ENCODE measurements at places on chromosomes 4 and X. TPM values are rescaled to one million over a fixed set of nuclear protein-coding genes. Genes with fewer than 3 reads are reported as not detected.
A peak's percentile ranks its signal among the peaks of the same experiment; 100 is the strongest.

DNA sequence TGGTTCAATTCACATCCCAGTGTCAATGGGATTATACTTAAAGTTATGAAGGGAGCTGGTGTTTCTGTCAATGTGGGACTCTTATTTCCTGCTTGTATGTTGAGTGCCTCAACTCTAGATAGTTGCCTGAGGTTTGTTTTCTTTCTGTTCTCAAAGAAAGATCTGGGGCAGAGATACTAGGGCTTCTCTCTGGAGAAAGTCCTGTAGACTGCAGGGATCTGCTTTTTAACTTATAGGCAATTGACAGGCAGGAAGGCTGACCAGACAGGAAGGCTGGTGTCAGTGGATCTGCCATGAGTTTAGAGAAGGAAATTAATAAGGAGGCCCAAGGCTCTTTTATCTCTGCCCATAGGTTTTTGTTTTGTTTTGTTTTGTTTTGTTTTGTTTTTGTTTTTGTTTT lies 64.0 kb upstream of the PRKX start:
- H3K4me3 ChIP-seq: no peak overlapping the region
- no peaks in the 10 kb centered on the region for H3K36me3 ChIP-seq
- peaks cover 16% of the 10 kb centered on the region for H3K4me1 ChIP-seq

DNA sequence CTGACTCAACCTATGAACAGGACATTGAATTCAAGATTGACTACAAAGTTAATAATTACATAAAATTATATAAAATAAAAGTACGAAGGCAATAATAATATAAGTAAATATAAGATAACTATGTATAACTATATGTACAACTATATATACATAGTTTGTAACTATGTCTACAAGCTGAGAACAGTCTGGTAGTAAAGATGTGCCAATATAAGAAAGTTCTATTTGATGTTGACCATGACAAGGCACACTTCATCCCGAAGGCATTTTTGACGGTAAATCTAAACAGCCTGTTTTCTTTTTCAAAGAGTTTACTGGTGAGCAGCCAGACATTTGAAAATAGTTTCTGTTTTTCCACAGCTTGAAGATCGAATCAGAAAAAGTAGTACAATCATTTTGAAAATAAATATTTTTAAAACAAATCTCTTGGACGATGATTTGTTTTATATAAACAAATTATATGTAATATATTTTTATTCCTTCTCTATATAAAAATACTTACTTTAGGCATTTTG lies 112.9 kb downstream of the CEP44 start:
- peaks cover 2% of the 10 kb centered on the region for H3K27me3 ChIP-seq
- no peaks in the 10 kb centered on the region for H3K36me3 ChIP-seq
- no peak overlapping the region for H3K27ac ChIP-seq
- H3K4me1 ChIP-seq: peaks cover 2% of the 10 kb centered on the region
- no peak overlapping the region for H3K4me3 ChIP-seq
- no peak for DNase-seq

DNA sequence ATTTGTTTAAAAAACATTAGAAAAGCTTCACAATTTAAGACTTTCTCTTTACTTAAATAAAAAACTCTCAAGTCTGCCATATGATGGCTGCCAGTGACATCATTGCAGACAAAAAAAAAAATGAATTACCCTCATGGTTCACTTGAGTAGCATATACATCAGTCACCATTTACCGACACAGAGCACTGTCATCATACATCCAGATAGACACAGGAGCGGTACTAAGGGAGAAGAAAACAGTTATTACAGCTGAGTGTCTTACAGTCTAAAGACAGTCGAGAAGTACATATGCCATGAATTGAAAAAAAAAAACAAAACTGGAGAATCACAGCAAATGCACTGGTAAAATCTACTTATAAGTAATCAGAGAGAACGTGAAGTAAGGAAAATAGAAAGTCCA lies 405.7 kb upstream of the GALNT7 start:
- H3K27me3 ChIP-seq: no peaks in the 10 kb centered on the region
- no peak overlapping the region for H3K27ac ChIP-seq
- no peak for DNase-seq
- H3K36me3 ChIP-seq: no peaks in the 10 kb centered on the region
- H3K4me3 ChIP-seq: no peak overlapping the region

DNA sequence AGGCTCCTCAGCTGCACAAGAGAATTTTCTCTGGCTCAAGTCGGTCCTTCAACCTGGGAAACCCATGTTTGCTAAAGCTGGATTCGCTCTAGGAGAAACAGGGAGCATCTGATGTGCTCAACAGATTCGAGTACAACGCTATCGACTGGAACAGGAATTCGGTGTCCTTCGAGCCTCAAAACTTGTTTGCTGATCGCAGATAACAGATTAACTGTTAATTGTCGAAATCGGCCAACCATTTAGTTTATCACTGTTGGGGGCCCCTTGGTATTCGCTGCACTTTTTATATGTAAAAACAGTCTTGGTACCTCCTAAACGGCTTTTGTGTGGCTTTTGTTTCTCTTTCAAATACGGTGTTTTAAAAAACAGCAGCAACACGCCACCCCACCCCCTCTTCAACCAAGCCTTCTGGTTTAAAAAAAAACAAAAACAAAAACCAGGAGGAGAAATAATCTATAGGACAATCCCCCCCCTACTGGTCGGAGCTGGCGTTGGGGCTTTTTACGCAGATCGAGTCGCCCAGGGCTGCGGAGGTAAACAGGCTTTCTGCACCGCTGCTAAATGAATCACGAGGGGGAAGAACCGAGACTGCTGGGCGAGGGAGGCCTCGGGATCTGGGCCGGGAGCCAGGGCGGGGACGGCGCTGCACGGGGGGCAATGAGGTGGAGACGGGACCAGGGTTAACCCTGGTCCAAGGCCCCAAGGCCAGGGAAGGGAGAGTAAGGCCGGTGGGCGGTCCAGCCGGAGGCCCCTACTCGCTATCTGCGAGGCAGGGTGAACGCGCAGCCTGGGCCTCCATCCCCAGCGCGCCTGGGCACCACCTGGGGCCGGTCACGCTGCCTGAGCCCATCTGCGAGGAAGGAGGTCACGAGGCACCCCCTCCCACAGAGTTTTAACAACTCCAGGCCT lies 71.7 kb upstream of the BCOR start:
- no peaks in the 10 kb centered on the region for H3K27me3 ChIP-seq
- peak overlapping the region; percentile 78 for H3K4me3 ChIP-seq
- peaks cover 67% of the 10 kb centered on the region for H3K4me1 ChIP-seq
- peak; percentile 89 for DNase-seq

GRCh38 chr4:53313510-53313909 lies 52.4 kb downstream of the SCFD2 start:
- no peak overlapping the region for H3K4me3 ChIP-seq
- DNase-seq: no peak
- peaks cover 12% of the 10 kb centered on the region for H3K4me1 ChIP-seq
- H3K36me3 ChIP-seq: peaks cover 15% of the 10 kb centered on the region

The TASL gene
- 3.1 TPM for total RNA-seq

The INPP4B gene
- total RNA-seq: 44.7 TPM
